Left lobe of liver (tissue), 2 donors: ENCODE measurements at places on chromosomes 4 and X.

DNA sequence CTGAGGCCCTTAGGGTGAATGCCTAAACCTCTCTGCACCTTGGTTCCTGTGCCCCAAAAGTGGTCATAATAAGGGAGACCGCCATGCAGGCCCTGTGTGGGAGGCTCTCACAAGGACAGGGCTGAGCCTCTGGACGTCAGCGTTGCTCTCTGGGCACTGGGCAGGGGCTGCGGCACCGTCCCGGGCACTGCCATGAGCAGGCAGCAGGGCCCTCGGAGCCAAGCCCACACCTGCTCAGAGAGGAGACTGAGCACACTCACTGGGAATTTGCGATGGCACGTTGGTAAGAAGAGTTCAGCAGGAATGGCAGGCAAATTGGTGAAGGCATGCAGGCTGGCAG lies 123.4 kb downstream of the HMX1 start:
- no peak for DNase-seq

- DNase-seq: no peak
Observed at GRCh38 chr4:84644087-84644486, 61.2 kb downstream of the CDS1 start.

DNA sequence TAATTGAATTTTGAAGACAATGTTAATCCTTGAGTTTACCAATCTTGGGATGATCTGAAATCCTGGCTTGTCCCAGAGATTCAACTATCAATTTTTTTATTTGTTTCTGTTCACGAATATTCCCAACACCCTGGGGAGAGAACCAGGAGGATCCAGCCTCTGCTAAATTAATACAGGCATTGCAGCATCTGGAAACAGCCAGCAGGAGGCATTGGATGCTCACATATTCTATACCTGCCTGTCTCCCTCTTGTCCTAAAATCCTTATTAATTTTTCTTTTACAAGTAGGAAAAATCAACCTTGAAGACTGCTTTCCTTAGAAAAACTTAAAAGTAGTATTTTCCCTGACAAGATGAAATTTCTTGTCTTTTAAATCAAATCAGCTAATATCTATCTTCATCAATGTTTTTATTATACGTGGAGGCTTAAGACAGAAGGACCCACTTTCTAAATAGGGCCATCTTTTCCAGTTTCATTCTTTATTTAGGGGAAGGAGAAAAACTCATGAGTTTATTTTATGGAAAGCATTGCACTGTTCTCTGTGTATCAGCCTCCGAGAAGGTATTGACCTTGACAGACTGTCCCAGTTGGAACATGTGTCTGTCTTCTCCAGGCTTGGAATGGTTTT lies 102.4 kb downstream of the CLNK start:
- DNase-seq: no peak

GRCh38 chr4:41156574-41156973 lies 57.8 kb downstream of the APBB2 start:
- no peak for DNase-seq

DNA sequence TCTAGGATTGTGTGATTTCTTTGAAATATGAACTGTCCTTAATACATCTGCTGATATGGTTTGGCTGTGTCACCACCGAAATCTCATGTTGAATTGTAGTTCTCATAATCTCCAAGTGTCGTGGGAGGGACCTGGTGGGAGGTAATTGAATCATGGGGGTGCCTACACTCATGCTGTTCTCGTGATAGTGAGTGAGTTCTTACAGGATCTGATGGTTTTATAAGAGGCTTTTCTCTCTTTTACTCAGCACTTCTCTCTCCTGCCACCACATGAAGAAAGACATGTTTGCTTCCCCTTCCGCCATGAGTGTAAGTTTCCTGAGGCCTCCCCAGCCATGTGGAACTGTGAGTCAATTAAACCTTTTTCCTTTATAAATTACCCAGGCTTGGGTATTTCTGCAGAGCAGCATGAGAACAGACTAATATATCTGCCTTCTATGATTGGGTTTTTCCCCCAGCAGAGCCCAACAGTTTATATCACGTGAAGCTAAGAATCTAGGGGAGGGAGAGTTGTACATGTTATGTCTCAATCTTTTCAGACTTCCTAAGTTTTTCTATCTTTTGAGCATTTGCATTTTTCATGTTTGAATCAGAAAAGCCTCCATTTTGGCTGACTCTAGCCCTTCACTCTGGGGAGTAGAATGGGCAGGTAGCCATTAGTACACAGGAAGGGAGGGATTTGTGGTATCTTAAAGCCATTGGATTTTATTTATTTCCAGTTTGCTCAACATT lies 58.9 kb downstream of the PLAC1 start:
- no peak for DNase-seq

- DNase-seq: no peak
Observed at GRCh38 chrX:39550795-39551361, 546.9 kb downstream of the BCOR start.

DNA sequence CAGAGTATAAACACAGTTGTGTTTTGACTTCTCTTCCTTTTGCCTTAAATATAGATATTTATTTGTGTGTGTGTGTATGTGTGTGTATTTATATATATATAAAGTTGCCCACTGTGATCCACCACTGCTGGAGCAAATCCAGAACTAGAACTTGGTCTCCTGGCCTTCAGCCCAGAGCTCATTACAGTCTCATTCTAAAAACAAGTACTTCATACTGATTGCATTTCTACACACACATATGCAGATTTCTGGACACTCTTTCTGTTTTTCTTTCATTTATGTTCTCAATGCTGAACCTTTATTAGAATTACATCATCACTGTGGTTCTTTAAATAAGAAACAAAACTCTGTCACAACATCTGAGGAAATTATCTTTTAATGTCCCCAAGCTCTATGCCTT lies 381 bp downstream of the TXK start:
- no peak for DNase-seq

DNA sequence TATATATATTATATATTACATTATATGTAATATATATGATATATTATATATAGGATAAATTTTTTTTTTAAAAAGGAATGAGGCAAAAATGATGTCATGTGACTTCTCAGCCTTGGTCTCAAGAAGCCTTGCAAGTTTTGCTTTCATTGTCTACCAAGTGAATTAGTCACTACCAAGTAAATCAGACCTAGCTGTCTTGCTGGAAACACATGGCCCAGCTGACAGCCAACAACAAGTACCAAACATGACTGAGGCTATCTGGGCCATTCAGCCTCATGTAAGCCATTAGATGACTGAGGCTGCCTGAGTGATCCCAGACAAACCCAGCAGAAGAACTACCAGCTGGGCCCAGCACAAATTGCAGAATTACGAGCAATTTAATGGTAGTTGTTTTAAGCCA lies 44.9 kb downstream of the HAND2 start:
- DNase-seq: no peak

DNA sequence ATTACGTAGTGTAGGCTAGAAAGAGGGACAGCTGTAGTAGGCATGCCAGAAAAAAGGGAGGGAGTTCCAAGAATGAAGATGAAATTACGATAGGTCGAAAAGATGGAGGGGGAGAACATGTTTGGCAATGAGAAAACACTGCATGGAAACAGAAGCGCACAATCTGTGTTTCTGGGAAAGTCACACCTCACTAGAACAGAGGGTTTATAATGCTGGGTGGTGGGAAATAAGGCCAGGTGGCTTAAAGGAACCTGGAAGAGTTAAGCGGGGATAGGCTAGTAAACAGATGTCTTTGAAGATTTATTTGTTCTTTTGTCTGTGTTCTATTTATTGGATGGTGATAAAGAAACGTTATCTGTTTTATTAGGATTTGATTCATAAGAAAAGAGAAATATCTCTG lies 29.1 kb downstream of the TRAPPC11 start:
- no peak for DNase-seq

- no peak for DNase-seq
Observed at GRCh38 chr4:184793735-184794355, 31.9 kb downstream of the ACSL1 start.

DNA sequence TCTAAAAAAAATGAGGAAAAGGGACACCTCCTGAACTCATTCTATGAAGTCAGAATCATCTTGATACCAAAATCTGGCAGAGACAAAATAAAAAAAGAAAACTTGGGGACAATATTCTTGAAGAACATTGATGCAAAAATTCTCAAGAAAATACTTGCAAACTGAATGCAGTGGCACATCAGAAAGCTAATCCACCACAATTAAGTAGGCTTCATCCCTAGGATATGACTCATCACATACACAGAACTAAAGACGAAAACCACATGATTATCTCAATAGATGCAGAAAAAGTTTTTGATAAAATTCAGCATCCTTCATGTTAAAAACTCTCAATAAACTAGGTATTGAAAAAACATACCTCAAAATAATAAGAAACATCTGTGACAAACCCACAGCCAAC lies 98.3 kb downstream of the FAM47B start:
- DNase-seq: no peak

- no peak for DNase-seq
Observed at GRCh38 chr4:54517781-54518444, 139.8 kb upstream of the KIT start.

- no peak for DNase-seq
Observed at GRCh38 chr4:40190019-40190418, 6.8 kb upstream of the RHOH start.

GRCh38 chr4:137641544-137641943 lies 109.2 kb upstream of the PCDH18 start:
- no peak for DNase-seq

GRCh38 chr4:94758700-94759399 lies 1.1 kb downstream of the BMPR1B start:
- no peak for DNase-seq

- DNase-seq: peak; percentile 48
Observed at GRCh38 chr4:112910109-112910736, 139.2 kb upstream of the ANK2 start.

DNA sequence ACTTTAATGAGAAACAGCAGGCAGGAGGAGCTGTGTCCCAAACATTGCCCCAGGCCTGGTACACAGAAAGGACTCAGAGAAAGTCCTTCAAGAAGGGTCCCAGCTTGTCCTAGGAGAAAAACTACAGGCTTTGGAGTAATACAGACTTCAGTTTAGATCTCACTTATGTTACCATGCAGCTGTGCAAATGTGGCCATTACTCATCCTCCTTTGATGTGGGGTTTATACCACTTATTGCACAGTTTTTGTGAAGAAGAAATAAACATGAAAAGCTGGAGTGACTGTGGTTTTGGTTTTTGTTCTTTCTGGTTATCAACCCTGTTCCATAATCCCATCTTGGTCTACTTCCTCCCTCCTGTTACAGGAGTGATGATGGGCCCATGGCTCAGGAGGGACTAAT lies 8.1 kb upstream of the CYTL1 start:
- no peak for DNase-seq

GRCh38 chr4:1557221-1557597 lies 126.9 kb downstream of the FAM53A start:
- no peak for DNase-seq

DNA sequence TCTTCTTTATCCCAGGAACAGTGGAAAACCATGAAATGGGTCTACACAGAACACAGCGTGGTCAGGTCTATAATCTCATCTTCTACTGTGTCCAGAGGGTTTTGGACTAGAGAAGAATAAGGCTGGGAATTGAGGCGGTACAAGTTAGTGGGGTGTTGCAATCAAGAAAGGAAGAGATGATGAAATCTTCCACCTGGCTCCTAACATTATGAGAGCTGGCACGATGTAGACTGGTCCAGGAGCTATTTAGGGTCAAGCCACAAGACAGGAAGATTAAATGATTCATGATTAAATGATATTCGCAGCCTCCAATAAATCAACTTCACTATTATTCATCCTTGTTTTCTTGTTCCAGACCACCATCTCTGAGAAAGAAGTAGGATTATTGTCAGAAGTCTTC lies 88.0 kb downstream of the ARSF start:
- DNase-seq: no peak

DNA sequence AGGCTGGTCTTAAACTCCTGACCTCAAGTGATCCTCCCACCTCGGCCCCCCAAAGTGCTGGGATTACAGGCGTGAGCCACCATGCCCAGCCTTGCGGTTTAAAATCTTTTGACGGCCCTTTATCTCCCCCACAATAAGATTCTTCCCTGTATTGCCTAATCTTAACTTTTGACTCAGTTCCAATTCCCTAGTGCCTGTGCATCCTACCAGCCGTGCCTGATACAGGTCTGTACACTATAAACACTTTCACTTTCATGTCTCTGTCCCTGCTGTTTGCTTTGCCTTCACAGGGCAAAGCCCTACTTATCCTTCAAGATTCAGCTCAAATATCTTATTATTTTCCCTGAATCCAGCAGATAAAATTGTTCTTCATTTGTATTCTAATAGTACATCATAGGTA lies 74.6 kb downstream of the WDR44 start:
- DNase-seq: no peak

DNA sequence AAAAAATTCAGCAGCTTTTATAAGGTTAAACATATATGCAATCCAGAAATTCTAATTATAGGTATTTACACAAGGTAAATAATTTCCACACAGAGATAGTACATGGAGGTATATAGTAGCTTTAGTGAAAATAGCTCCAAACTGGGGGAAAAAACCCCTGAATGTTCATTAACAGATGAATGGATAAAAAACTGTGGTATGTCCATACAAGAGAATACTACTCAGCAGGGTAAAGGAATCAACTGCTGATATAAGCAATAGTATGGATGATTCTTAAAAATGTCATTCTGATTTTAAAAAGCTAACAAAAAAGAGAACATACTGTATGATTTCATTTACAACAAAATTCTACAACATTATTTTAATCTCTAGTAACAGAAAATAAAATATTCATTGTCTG lies 37.2 kb upstream of the FRMD7 start:
- no peak for DNase-seq

DNA sequence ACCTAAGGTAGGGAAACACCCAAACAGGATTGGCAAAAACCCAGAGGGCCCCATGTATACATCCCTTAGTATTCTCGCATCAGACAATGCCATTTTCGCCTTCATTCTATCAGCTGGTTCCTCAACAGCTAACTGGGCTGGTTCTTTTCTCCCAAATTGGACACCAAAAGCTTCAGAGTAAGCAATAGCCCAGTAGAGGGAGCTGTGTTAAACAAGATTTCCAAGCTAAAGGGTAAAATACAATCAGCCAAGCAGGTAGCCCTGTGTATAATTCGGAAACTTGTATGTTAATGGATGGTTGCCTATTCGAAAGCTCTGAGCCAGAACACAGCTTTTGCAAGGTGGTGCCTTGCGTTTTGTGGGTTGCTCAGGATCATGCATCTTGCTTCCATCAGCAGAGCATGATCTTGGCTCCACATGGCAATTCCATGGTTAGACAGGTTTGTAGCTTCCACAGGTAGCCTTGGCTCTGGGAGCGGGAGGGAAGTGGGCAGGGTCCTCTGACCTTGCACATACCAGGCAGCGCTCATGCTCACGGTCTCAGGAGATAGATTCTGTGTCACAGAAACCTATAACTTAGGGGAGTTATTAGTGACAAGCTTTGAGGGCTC lies 115.2 kb upstream of the LNX1 start:
- no peak for DNase-seq
